Head of caudate nucleus (tissue), 42 donors: ENCODE measurements at places on chromosomes 13 and 19.

DNA sequence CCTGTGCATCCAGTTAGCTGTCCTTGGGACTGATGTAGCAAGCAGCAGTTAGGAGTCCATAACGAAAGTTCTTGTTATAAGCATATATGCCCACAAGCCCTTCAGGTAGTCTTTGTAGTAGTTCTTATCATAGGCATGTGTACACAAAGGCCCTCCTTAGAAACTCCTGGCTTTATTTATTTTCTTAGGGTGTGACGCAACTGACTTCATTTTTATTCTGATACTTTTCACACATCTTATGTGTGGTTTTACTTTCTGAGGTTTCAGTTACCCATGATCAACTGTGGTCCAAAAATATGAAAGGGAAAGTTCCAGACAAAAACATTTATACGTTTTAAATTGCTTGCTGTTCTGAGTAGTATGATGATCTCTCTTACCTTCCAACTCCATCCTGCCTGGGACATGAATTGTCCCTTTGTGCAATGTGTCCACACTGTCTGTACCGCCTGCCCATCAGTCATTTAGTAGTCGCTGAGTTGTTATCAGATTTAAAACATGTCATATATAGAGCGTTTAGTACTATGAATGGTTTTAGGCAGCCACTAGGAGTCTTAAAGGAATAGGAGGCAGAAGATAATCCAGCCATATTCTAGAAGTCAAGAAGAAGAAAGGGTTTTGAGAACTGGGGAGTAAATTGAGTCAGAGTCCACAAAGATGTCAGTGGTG is 19.4 kb downstream of the GPC5 start:
- DNase-seq: no peak

- no peak for DNase-seq
These were observed 848.1 kb upstream of the SLITRK1 start for GRCh38 chr13:84730376-84730775.

GRCh38 chr13:100735494-100735893 is 60.9 kb upstream of the TMTC4 start:
- DNase-seq: no peak

- DNase-seq: no peak
These were observed 1318.5 kb downstream of the PCDH9 start for GRCh38 chr13:65911546-65912193.

DNA sequence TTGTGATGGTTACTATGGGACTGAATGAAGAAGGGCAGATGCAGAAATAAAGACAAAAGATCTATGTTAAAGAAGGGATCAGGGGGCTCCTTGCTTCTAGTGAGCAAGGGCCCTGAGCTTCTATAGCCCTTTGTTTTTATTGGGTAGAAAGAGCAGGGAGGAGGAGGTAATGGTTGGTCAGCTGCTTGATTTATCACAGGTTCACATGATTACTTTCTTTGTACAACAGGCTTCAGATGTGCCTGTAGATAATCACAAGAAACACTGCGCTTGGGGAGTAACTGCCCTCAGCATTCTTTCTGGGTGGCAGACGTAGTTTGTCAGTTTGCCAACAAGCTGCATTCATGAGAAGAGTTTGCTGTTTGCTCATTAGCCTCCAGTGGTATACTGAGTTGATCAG is 4.8 kb upstream of the ZNF439 start:
- no peak for DNase-seq

- no peak for DNase-seq
These were observed 83.2 kb upstream of the WASF3 start for GRCh38 chr13:26474286-26474685.

- DNase-seq: peak; percentile 91
These were observed 1.0 kb upstream of the UBE2M start for GRCh38 chr19:58559275-58560006.

DNA sequence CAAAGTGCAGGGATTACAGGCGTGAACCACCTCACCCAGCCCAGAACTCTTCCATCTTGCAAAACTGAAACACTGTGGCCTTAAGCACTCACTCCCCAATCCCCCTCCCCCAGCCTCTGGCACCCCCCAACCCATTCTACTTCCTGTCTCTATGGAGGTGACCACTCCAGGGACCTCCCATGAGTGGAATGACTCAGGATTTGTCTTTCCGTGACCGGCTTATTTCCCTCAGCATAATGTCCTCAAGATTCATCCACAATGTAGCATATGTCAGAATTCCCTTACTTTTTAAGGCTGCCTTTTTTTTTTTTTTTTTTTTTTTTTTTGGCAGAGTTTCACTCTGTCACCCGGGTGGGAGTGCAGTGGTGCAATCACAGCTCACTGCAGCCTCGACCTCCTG is 3.6 kb upstream of the F2RL3 start:
- DNase-seq: no peak

DNA sequence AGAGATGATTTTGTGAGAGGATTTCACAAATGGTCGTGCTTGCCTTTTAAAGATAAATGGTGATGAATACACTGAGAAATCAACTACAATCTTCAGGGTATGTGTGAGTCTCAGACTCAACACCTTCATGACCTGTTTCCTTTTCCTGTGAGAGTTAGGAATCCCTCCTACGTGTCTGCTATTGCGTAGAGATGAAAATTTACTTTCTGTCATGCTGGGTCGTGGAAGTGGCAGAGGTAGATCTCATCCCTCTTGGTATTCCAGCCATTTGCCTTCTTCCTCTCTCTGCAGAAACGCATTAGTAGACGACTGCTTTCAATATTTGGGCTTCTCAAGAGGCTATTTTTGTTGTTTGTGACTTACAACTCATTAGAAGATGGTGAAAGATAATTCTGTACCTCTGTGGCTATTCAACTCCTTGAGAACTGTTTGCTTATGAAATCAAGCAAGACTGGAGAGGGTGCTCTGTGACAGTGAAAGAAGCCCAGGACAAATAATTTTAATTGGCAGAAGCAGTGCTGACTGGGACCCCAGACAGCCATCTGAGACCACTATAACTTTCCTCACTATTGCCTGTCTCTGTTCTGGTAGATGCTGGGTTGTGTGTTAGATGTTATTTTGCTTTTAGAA is 233.1 kb downstream of the LACC1 start:
- DNase-seq: no peak
